ENCODE measurements at places on chromosomes 7 and 10.

DNA sequence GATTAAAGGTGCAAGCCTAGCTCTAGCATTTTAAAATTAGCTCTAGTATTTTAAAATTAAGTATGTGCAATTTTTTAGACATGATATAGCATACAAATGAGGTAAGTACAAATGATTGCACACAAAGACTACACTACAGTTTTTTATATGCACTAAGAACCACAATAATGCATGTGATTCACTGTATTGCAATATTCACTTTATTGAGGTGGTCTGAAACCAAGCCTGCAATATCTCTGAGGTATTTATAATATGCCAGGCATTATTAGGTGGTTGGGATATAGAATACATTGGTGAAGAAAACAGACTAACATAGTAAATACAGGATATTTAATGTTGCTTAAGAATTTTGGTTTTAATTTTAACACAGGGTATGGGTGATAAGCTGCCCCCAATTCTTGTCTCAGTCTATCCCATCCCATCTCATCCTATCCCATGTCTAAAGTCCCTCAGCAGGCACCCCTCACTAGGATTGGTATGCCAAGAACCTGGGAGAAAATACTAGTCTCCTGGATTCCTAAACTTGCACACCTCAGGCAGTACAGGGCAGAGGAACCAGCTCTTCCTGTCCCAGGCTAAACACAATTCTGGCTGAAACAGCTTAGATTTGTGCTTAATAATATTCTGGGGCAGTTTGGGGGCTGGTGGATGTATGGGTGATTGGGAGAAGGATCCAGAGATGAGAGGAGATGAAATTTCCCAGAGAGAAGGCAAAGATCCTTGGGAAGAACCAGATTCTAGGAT, 90.4 kb downstream of the HIPK2 start:
- no peak for DNase-seq

DNA sequence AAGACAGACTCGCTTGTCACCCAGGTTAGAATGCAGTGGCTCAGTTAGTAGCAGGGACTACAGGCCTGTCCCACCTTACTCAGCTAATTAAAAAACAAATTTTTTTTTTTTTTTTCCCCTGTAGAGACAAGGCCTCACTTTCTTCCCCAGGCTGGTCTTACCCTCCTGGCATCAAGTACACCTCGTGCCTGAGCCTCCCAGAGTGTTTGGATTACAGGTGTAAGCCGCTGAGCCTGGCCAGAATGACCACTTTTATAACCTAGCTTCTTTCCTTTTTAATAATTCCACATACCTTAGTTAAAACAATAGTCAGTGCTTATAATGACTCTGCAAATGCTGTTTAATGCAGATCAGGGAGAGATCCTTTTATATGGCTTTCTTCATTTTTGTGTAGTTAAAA, 31.3 kb downstream of the RSBN1L start:
- no peak for DNase-seq

DNA sequence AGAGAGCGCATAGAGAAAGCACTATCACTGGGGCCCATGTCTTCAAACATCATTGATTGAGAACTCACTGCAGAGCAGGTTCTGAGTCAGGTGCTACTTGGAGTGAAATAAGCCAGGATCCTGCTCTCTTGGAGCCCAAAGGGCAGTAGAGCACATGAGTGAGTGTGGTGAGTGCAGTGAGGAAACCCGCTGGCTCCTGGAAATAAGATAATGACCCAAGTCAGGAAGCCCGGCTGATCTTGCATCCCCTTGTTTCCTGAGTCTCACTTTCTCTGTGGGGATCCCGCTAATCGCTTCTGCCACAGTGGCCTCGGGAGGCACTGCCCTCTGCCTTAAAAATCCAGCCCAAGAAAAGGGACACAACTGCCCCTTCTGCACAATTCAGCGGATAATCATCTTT, 7.1 kb upstream of the FAM107B start:
- no peak for DNase-seq

DNA sequence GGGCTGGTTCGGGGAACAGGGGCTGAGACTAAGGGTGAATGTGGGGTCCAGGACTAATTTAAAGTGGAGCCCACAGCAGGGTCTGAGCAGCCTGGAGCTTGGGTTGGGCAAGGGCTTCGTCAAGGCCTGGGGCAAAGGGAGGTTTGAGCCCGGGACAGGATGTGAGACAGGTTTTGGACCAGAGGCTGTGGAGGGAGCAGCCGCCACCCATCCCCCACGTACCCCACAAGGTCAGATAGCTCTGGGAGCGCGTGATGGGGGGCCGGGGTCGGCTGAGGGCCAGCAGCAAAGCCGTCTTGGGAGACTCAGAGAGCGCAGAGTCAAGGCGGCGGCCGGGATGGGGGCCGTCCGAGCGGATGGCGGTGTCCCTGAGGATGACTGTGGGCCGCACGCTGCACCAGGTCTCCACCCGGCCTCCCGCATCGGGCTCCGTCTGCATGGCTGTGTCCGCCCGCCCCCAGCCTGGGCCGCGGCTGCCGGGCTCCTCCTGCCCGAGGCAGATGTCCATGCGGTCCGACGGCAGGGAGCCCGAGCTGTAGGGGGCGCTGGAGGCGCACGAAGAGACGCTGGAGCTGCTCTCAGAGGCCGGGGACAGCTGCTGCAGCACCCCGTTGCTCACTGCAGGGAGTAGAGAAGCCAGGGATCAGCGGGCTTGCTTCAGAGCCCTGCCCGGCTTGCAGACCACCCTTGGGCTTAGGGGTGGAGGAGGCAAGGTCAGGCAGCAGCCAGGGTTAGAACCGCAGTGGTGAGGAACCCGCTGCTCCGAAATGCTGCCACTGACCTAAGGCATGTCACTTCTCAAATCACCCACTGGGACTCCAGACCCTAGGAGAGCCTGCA, 12.1 kb downstream of the PDZD7 start:
- DNase-seq = no peak

DNA sequence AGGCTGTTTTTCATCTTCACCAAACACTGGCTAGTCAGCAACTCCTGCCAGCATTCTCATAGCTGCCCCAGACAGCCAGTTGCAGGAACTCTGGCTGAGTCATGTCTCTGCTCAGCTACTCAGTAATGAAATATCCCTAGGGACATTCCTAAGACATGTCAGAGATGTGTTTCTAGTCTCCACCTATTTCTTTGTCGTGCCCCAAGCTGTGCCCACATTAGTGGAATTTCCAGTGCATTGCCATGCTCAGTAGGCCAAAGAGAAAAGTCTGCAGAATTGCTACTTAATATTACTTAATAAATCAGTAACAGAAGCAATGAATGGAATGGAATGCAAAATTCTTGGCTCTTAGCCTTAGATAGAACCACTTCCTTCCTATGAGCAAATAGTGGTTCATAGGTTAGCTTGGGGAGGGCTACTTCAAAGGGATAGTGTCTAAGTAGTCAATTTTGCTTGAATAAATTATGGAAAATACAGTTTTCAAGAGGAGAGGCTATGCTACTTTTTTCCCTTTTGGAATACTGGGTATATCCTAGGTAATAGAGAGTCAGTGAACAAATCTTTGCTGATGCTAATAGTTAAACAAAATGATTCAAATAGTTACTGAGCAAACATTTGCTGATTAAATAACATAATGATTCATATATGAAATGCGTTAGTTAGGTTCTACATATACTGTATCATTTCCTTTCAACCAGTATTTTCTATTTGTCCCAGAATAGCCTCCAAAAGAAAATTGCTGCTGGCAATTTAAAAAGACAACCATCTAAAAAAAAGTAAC, 23.6 kb upstream of the SEMA3C start:
- peak; percentile 99 for DNase-seq

- DNase-seq = no peak
These were observed 14.5 kb upstream of the NEBL start for GRCh38 chr10:20911626-20912025.

DNA sequence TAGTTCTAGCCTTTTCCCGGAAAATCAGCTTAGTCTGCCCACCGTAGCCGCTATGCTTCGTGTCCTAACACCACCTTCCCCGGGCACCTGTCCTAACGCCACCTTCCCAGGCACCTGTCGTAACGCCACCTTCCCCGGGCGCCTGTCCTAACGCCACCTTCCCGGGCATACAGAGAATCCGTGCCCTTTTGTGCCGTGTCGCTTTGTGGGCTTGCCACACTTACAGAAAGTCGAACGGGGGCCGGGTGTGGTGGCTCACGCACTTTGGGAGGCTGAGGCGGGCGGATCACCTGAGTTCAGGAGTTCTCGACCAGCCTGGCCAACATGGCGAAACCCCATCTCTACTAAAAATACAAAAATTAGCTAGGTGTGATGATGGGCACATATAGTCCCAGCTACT, 73.6 kb upstream of the DNAJB6 start:
- DNase-seq = no peak

DNA sequence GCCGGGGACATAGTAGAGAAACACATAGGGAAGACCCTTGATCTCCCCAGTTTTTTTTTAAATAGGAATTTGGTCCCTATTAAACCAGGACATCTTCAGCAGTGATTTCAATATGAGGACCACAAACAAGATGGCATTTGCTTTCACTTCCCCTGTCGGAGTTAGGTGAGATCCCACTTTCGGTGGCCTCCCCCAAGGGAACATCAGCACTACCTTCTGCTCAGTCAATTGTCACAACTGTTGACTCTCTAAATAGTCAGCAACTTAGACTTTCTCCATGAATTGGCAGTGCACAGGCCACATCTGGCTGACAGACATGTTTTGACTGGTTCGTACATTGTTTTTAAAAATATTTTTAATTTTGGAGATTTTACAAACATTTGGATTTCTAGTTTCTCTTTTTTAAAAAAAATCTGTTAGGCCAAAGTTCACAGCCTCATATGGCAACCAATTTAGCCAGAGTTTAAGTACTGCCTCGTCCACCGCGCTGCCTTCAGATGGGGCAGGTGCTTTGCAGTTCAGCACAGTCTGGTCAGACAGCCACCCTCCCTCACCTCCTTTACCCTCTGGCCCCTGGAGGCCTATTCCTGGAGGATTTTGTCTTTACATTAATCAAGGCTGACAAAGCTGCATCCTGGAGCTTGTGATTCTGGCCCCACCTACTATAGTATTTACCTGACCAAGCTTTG, 139.2 kb upstream of the PRR15 start:
- no peak for DNase-seq

DNA sequence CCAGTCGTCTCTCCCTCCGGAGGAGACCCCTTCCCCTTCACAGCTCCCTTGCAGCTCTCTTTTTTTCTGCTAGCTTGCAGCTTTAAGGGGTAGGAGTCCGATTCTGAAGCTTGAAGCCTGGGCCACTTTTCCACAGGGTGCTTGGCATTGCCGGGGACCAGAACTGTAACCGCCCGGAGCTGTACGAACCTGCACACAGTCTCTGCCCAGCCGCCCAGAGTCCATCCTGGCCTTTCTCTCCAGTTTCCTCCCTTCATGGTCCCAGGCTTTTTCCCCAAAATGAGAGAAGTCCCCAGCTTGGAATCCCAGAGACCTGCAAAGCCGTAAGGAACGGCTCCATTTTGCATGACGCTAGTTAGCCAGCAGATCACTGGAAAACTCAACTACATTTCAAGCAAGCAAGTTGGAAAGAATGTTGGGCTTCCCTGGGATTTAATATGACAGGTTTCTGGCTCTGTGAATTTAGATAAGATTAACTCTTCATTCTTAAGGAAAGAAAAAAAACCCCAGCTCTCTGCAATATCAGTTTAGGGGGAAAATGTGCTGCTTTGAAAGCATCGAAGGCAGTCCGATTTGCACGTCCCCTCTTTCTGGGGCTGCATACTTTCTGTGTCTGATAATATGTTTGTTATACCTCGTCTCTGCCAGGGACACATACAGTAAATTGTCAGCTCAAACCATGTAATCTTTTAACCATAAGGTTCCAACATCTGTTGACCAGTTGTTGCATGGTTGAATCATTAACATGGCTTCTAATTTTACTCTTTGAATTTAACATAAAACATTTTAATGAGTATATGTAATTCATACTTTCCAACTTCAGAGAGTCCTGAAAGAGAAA, 190.0 kb upstream of the LYZL2 start:
- DNase-seq = no peak

DNA sequence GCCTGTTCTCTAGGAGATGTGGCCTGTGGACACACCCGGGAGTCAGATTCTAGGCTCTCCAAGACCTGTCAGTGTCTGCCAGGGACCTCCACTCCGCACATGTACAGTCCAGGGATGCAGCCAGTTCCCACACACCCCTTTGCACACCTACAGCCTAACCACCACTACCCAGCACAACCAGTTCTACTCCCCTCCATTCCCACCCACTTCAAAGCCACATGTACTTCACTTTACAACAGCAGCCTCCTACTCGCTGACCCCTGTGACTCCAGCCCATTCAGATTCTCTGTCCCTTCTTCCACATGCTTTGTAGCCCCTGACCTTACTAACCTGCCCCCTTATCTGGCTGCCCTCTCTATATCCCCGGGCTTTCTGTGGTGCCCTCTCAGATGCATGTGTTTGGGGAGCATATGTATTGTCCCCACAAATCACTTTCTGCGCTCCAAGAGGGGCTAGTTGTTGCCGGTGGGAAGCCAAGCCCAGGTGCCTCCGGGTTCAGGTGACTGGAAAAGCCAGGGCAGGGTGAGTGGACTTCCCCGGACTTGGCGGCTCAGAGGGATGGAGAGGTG, 7.2 kb downstream of the LBX1 start:
- no peak for DNase-seq

DNA sequence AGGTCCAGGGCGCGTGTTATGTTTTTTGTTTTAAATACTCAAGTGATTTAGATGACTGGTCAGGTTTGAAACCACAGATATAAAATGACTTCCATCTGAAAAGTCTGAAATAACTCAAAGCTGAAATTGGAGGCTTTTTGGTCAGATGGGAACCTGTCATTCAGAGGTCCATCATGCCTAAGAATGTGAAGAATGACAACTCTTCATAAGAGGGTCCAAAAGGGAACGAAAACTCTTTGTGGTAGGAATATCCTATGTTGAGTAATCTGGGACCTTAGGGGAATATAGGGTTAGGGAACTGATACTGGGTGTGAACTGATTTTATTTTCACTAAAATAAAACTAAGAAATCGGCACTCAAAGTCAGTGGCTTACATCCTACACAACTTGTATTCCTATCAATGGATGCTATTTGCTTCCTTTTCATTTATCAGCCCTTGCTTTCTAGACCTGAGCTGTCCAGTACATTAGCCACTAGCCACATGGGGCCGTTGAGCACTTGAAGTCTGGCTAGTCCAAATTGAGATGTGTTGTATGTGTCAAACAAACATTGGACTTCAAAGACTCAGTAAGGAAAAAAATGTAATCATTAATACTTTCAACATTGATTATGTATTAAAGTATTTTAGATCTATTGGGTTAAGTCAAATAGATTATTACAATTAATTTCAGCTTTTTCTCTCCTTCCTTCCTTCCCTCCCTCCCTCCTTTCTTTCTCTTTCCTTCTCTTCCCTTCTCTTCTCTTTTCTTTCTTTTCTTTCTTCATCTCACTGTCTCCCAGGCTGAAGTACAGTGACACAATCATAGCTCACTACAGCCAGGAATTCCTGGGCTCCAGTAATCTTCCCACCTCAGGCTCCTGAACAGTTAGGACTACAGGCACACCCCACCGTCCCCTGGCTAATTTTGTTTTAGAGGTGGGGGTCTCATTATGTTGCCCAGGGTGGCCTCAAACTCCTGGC, 56.5 kb upstream of the KDM7A start:
- no peak for DNase-seq

GRCh38 chr10:101939729-101940128, 96.1 kb upstream of the KCNIP2 start:
- DNase-seq = no peak

Measured in epithelial cell of prostate (primary cell).